ENCODE measurements at places on chromosomes 11 and 22.

DNA sequence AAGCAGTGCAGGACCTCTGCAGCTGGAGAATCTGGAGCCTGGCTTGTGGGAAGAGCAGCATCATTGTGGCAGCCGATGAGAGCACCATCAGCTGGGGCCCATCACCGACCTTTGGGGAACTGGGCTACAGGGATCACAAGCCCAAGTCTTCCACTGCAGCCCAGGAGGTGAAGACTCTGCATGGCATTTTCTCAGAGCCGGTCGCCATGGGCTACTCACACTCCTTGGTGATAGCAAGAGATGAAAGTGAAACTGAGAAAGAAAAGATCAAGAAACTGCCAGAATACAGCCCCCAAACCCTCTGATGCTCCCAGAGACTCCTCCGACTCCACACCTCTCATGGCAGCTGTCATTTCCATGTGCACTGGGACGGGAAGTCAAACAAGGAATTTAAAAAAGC, 35.6 kb downstream of the ASRGL1 start:
- no peak for DNase-seq

DNA sequence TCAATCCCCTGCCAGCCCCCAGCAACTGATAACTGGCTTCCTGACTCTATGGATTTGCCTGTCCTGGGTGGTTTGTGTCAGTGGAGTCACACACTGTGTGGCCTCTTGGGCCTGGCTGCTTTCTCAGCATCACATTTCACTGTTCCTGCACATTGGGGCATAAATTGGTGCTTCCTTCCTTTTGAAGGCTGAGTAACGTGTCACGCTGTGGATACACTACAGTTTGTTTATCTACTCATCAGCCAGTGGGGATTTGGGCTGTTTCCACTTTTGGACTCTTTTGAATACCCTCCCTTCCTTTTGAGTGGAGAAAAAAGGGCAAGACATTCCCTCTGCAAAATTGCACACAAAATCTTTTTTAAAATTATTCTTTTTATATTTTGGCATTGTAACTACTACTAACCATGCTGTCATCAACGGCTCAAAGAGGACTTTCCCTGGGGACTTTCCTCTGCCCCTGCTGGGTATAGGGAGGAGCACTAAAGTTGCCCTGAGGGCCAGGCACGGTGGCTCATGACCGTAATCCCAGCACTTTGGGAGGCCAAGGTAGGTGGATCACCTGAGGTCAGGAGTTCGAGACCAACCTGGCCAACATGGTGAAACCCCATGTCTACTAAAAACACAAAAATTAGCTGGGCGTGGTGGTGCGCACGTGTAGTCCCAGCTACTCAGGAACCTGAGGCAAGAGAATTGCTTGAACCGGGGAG, 7.8 kb upstream of the CELSR1 start:
- peak; percentile 60 for DNase-seq

DNA sequence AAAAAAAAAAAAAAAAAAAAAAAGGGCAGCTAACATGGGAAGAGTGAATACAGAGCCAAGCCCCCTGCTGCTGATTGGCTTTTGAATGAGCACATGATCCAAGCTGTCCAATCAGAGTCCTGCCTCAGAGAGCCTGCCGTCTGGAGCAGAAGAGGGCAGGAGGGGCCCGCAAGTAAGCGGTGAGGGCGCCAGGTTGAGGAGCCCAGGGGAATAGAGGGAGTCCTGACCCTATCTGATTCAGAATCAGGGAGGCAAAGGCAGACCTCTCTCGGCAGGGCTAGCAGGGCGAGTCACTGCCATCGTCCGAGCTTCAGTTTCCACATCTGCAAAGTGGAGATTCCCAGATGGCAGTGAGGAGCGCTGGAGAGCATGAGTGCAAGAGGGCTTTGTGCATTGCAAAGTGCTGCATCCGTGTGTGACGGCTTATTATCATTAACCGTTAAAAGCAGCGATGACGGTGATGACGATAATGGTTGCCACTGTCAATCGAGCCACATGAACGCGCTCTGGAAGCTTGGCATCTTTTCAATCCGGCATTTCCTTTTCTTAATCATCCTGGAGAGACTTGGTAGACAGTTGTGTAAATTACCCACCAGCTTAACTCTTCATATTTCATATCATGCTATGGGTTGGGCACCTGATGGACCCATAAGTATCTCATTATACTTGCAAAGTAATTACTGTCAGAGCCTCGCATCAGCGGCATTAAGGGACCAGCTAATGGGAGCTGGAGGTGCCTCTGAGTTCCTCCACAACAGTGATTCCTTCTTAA, 68.6 kb upstream of the ATXN10 start:
- peak; percentile 46 for DNase-seq

DNA sequence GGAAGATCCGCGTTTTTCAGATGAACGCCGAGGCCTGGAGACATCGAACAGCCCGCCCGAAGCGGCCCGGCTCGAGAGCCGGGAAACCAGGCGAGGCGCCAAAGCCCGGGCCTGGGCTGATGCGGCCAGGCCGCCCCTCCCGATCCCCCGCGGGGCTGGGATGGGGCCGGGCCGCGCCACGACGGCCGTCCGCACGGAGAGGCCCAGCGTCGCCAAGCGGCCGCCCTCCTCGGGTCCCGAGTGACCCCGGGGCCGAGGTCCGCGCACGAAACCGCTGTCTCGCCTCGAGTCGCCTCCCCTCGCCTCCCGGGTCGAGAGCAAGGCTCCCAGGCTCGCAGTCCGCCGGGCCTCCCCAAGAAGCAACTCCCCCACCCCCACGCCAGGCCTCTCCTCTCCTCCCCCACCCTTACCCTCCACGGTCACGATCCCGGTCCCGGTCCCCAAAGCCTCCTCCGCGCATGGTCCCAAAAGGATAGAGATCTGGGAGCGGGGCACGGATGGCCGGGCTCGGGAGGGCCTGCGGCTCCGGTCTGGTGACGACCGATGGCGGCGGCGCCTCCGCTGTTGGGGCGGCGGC, 482 bp downstream of the DDX17 start:
- peak; percentile 43 for DNase-seq

DNA sequence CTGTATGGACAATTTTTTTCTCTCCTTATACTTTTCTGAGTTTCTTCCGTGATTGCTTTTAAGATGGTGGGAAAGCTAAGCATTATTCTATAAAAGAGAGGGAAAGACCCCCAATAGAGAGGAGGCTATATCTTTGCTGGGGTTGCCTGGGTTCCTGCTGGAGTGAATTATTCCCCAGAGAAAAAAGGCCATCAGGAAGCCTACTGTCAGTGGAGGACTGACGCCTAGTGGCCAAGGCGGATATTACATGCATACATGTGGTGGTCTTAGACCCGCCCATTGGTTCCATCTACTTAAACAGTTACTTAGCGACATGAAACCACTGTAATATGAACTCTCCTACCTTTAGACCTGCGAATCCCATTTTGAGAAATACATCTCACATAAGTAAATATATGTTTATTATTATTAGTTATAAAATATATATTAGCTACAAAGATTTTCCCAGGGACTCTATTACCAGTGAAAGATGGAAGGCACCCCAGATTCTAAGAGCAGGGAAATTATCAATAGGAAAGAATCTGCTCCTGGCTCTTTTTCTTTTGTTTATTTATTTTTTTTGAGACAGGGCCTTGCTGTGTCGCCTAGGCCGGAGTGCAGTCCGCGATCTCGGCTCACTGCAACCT, 15.7 kb upstream of the PGA3 start:
- DNase-seq, result peak; percentile 59

DNA sequence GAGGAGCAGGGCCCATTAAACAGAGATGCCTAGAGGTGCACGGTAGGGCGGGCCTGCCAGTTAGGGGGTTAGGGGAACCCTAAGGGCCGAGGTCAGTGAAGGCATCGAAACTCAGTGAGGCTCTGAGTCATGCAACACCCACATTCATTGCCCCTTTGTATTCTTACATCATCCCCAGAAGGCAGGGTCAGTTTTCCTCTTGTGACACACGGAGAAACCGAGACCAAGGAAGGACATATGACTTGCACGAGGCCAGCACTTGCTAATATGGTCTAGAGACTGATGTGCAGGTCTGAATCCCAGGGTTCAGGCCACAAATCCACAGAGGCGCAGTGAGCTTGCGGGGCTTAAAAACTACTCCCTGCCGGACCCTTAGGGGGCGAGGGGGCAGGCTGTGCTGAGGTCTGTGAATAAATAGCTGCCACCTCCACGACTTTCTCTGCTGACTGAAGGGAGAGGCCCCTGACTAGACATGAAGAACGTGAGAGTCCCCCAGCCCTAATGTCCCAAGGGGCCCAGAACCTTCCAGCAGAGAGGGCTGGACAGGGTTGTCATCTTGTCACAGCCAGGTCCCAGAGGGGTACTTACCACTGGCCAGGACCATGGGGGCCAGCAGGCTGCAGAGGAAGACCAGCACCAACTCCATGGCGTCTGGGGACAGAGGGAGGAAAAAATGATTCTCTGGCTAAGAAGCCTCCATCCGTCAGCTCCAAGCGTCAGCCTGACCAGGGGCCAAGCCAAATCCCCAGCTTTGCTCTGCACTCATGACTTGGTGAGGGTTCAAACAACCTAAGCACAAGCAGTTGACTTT, 17.8 kb upstream of the FXYD2 start:
- no peak for DNase-seq

GRCh38 chr11:68266121-68266891, 5.5 kb downstream of the C11orf24 start:
- DNase-seq, result no peak

DNA sequence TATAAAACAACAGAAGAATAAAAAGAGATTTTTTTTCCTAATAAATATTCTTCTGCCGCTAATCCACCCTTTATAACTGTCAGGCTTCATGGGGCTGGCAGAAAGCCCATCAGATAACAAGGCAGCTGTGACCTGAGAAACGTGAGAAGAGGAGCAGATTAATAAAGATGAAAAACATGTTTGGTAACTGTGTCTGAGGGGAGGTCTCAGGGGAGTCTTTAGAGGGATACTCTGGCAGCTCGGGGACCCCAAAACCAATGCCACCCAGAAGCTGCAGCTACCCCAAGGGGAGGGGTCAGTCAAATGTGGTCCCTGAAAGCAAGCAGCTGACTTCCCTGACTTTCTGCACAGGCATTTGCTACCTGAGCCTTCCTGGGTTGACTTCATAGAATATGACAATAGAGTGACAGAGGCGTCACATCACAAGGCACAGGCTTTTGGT, 48.4 kb upstream of the POU2AF1 start:
- peak; percentile 64 for DNase-seq

DNA sequence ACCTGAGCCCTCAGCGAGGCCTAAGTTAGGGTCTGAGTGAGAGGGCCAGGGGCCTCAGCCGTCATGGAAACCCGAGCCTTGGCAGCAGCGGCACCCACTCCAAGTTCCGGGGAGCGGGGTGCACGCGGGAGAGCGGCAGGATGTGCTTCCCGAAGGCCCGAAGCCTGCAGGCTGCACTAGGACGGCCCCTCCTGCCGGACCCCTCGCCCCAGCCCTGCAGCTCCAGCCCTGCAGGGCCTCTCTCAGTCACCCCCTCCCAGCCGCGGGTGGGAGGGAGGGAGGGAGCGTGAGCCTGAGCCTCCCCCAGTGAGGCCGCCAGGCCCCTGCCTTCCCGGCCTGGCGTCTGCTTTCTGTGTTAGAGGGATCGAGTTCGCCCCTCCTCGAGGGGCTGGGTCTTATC, 22.6 kb downstream of the MRPL23 start:
- no peak for DNase-seq

- DNase-seq, result peak; percentile 75
These were observed 37.0 kb upstream of the FTH1 start for GRCh38 chr11:62004473-62004872.

DNA sequence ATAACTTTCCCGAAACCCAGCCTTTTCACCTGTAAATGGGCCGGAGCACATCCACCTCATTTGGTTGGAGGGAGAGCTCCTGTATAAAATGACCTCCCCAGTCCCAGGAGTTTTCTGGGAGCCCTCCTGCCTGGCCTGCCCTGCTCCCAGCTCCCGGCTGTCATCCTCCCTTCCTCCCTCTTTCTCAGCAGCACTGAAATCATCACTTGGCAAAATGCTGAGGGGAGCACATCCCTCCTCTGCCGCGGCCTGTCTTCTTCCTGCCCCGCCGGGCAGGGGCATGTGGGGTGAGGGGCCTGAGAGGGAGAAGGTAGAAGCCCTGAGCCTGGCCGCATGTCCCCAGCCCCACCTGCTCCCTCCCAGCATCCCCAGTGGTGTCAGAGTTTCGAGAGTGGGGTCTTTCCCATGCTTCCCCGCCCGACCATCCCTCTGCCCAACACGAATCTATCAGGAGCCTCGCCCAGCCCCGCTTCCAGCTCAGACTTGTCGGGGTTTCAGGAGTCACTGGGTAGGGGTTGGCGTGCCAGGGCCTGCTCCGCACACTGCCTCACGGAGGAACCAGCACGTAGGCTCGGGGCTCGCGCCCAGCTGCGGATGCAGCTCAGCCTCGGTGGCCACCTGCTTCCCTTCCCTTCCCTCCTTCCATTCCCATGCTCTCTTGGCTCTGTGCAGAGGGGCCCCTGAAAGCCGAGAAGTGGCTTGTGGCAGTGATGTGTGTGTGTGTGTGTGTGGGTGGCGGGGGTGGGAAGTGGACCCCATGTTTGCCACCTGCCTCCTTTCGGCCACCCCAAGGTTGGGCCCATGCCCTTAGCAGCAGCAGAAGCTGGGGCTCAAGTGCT, 37.1 kb downstream of the NECTIN1 start:
- no peak for DNase-seq

DNA sequence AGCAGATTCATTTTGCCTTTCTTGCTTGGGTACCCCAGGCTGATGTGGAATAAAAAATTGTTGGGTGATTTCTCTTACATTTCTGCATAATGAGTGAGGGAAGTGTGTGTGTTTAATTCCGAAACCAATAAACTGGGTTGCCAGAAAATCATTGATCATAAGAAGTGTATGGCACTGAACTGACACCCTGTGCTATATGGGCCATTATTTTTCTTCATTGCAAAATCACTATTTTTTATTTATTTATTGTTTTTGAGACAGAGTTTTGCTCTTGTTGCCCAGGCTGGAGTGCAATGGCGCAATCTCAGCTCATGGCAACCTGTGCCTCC, 14.6 kb upstream of the HIKESHI start:
- no peak for DNase-seq

GRCh38 chr11:34359548-34359891, 1.7 kb upstream of the ABTB2 start:
- no peak for DNase-seq

DNA sequence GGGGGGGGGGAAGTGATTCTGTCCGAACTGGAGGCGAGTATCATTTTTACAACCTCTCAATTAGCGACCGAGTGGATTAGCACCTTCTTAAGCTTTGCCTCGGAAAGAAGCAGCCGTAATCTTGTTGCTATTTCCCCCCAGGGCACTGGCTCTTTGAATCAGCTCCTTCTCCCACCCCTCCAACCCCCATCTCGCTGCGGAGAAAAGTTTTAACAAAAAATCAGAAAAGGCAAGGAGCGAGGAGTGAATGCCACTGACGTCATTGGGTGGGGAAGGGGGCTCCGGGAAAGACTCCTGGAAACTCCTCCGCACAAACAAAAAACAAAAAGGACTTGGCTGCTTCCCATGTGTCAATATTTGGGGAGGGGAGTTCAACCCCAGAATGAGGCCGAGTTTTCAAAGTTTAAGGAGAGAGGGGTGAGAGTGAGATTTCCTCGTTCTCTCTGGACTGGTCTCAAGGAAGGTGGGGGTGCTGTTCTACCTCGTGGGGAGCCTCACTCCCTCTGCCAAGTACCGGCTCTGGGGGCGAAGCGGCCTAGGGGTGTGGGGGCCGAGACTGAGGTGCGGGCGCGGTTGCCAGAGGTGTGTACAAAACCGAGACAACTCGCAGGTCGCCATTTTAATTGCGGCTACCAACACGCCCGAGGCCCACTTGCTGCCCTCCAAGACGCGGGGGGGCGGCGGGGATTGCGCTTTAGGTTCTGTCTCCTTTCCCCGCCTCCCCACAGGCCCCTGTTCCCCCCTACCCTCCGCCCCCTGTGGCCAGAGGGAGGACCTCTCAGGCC, 2.5 kb upstream of the PAX6 start:
- peak; percentile 63 for DNase-seq

Data from M059J (cell line).